ENCODE measurements at places on chromosomes 6 and 20.

GRCh38 chr6:34771727-34772126 is 14.4 kb downstream of the SNRPC start:
- DNase-seq = no peak

DNA sequence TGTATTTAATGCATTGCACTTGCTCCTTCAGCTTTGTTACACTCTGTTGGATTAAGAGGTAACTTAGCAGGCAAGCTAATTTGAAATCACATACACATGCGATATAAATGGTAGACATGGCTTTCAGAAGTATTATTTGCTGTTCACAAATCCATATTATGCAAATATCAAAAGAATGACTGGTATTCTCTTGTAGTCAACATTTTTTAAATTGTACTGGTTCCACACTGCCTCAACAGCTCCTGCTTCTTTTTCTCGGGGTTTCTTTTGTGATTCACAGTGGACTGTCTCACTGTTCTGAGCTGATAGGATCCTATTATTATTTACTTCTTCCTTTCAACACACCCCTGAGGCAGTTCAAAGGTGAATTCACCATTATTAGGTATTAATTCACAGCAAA is 927.4 kb downstream of the KIF16B start:
- no peak for DNase-seq

DNA sequence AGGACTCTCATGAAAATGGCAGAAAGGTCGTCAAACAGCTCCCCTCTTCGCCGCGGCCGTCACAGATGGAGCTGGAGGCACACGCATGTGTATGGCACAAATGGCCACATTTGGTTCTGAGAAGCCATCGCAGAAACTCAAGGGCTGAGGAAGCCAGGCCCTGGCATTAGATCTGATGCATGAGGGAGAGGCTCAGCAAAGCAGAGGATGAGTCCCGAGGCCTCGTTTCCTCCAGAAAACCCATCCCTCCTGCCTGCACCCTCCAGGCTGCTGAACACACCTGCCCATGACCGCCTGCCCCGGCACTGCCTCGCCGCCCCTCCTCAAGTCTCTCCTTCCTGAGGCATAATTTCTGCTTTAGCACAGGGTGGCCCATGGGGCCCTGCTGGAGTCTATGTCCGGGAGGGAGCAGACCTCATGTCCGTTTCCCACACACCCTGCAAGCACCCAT is 240.3 kb downstream of the DLL1 start:
- DNase-seq = peak; percentile 3

DNA sequence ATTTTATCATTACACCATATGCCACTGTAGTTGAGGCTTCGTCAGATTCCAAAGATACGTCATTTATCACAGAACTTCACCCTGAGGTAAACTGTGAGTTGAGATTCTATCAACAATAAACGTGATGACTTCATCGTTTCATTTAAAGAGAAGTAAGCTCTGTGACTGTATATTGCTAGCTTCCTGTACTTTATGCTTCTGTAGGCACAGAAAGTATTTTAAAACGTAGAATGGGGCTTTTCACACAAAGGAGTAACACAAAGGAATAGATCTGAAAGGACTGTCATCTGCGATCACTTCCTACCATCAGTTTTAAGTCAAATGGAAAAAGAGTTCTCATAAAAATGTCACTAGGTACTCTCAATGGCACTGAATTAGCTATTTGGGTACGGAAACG is 234.4 kb upstream of the MCHR2 start:
- DNase-seq = no peak

DNA sequence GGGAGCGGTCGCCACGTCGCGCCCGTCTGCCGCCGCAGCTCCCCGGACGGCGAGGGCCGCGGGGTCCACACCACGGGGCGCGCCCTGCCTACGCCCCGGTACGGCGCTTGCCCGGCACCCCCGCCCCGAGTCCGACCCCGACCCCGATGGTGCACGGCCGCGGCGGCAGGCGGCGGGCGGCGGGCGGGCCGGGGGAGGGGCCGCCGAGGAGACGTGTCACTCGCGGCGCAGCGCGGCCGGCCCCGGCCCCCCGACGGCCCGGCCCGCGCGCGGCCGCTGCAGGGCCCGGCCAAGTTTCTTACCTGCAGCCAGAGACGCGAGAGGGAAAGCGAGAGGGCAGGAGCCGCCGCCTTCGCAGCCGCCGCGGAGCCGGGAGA is 328 bp downstream of the RRBP1 start:
- DNase-seq = no peak

- no peak for DNase-seq
These were observed 80.6 kb downstream of the CDYL start for GRCh38 chr6:4856785-4857184.

DNA sequence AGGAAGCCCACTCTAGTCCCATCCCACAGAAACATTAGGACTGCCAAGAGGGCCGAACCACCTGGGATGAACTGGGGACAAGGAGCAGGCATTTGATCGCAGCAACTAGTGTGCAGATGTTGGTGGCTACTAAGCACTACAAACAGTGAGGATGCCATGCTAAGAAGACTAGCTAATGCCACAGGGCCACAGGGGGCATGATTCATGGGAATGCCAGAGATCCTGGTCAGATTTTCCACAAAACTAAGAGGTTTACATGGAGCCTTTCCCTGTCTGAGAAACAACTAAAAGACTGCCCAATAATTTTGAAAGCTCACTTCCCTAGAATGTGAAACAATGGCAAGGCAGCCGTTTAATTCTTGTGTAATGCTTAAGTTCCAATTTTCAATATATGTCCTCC is 375.9 kb upstream of the PTCHD4 start:
- no peak for DNase-seq

Measured in left colon (tissue), 2 donors.